ENCODE measurements at places on chromosomes 6 and 20.

DNA sequence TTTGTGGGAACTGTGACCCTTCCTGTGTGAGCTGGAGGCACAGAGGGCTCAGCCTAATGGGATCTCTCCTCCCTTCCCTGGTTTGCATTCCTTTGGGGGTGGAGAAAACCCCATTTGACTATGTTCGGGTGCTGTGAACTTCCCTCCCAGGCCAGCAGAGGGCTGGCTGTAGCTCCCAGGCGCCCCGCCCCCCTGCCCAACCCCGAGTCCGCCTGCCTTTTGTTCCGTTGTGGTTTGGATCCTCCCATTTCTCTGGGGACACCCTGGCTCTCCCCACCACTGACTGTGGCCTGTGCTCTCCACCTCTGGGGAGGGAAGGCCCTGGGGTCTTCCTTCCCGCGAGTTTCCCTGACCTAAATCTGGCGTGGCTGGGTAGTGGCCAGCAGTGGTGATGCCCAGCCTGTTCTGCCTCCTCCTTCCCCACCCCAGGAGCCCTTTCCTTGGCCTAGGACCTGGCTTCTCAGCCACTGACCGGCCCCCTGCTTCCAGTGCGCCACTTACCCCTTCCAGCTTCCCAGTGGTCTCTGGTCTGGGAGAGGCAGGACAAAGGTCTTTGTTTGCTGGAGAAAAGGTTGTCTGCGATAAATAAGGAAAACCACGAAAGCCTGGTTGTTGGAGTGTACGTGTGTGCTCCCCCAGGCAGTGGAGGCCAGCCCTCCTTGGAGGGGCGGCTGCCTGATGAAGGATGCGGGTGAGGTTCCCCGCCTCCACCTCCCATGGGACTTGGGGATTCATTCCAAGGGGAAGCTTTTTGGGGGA, 4.9 kb downstream of the VEGFA start:
- peak; percentile 41 for DNase-seq

GRCh38 chr6:811831-812230, 118.9 kb upstream of the EXOC2 start:
- no peak for DNase-seq

DNA sequence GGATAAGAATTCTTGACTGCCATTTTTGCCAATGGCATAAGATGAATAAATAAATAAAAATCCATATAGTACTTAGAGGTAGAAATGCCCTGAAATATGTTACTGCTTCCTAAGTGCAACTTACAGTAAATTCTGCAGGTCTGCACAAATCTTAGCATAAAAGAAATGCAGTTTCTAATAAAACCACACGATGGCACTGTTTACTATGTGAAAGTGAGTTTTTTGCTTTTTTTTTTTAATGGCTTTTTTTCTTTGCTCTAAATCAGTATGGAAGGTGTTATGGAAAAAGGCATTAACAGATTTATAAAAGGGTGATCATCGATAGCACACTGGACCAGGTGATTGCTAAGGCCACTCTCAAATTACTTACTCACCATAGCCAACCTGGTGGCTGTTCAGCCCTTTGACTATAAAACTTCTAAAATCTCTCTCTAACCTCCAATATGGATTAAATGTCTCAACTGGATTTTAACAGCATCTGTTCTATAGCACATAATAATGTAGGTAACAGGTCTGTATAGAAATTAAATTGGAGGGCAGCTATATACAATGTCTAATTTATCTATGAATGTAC, 45.8 kb downstream of the AHI1 start:
- peak; percentile 4 for DNase-seq

GRCh38 chr6:109326351-109326750, 55.9 kb downstream of the CD164 start:
- no peak for DNase-seq

DNA sequence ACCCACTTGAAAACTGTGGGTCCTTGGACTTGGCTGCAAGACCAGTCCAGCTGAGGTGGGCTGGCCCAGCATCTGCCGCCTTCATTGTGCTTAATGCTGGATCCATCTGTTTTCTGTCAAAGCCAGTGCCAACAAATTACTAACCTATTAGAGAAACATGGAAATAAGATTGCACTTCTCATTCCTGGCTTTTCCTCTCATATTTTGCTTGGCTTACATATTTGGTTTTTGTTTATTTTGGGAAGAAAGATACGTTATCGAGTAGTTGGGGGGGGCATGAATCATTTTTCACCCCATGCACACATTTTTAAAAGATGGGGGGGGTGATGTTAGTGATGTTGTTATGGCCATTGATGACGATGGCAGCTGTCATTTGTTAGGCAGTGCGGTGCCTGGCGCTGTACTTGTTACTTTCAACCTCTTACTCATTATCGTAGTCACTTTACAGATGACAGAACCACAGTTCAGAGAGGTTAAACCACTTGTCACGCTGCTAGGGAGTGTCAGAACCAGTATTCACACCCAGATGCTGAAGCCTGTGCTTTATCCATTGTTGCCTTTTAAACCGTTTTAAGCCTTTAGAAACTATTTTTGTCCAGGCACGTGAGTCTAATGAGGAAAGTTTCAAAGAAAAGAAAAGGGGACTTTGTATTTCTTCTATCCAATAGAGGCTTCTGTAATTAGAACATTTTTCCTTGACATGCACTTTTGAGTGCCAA, 180.0 kb downstream of the TMEM242 start:
- DNase-seq: no peak
